ENCODE measurements at places on chromosomes 12 and 14.

DNA sequence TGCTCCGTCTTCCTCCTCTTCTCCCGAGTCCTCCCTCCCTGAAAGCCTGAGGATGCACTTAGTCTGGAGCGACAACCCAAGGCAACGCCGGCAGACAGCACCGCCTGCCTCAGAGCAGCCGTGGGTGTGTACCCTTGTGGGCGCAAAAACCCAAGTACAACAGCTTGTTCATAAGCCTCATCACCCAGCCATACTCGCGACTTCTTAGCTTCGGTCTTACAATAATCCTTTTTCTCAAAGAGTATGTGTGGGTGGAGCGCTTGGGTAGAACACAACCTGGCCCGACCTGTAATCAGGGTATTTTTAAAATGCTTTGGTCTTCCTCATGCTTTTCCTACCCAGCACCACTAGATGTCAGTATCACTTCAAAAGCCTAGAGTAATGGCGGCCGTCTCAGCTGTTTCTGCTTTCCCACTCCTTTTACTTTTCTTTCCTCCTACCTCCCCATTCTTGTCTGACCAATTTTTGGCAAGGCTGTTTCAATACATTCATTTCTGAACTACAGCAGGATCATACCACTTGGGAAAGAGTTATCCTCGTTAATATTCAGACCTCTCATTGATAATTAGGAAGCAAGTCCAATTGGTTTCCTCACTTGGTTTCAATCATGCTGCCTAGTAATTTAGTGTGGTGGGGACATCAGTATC, 198.9 kb downstream of the EPS8 start:
- DNase-seq = peak; percentile 17

DNA sequence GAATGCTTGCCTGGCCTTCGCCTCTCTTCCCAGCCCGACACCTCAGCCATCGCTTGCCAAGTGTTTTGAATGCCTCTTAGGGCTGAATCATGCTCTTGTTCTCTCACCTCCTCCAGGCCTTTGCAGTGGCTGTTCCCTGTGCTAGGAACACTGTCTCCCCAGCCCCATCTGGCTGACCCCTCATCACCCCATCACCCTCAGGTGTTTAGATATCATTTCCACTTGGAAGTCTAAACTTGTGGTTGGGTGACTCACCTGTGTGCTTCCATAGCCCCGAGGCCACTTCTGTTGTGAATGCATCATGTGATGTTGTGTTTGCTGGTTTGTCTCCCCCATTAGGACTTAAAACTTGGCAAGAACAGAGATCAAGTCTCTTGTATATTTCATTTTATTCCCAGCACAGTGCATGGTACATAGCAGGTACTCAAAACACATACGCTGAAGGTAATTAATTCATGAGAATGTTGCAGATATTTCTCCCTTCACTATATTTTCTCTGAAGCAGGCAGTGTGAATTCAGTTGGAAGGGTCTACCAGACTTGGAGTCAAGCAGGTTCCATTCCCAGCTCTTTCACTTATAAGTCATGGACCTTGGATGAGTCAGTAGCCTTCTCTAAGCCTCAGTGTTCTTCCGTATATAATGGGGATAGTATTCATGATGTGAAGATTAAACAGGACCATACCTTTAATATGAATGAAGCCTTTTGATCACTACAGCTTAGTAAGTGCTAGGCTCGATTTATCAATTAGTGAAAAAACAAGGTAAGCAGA, 67.8 kb downstream of the HRK start:
- no peak for DNase-seq

GRCh38 chr14:68413509-68413908, 379.4 kb downstream of the ZFP36L1 start:
- DNase-seq = no peak

DNA sequence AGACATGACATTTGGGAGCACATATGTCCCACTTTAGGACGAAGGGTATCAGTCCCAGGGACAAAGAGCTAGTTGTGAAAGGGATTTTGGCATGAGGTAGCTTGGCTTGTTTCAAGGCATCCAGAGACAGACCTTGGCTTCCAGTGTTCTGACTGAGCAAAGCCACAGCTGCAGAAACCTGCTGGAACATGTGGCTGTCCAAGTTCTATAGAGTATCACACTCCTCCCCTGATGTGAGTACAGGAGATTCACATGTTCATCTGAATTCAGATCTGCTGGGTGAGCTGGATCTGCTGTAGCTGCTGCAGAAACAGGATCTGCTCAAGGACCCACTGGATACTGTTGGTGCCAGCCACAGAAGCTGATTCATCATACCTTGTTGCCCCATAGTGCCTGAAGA, 10.1 kb upstream of the C14orf39 start:
- no peak for DNase-seq

- no peak for DNase-seq
These were observed 12.9 kb upstream of the FAM181A start for GRCh38 chr14:93914278-93914677.

GRCh38 chr14:92613681-92614260, 100.2 kb downstream of the RIN3 start:
- no peak for DNase-seq
